ENCODE measurements at places on chromosomes 1 and 21.
A peak's percentile ranks its signal among the peaks of the same experiment; 100 is the strongest.

DNA sequence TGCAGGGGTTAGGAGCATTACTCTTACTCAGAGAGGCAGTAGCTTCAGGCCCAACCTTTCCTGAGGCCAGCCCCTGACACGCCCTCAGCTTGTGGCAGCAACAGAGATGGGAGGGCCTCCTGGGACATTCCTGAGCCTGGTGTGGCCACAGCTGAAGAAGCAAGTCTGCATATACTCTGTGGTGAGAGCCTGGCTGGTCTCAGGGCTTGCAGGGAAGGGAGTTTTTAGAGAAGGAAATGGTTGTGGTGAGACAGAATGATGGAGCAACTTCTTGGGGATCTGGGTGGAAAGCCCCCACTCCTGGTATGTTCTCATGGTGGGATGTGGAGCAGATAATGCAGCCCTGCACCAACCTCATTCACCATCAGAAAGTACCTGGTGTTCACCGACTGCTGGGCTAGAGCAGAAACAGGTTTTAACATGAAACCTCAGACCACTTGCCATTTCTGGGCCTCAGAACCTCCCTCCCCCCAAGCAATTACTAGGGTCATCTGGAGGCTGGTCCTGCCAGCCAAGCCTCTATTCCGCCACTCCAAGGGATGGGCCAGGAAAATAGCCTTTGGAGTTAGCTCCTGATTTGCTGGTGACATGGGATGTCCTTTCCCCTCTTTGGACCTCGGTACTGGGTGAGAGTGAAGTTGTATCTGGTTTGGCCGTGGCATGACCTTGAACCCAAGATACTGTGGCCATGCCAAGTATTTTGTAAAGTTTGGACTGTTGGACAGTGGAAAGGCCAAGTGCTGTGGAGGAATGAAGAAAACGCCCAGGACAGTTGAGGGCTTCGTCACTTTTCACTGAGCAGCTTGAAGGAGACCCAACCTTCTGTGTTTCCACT lies 28.1 kb upstream of the RNF19B start:
- DNase-seq, result peak; percentile 58

GRCh38 chr1:228870041-228870713 lies 134.9 kb downstream of the RHOU start:
- no peak for DNase-seq

DNA sequence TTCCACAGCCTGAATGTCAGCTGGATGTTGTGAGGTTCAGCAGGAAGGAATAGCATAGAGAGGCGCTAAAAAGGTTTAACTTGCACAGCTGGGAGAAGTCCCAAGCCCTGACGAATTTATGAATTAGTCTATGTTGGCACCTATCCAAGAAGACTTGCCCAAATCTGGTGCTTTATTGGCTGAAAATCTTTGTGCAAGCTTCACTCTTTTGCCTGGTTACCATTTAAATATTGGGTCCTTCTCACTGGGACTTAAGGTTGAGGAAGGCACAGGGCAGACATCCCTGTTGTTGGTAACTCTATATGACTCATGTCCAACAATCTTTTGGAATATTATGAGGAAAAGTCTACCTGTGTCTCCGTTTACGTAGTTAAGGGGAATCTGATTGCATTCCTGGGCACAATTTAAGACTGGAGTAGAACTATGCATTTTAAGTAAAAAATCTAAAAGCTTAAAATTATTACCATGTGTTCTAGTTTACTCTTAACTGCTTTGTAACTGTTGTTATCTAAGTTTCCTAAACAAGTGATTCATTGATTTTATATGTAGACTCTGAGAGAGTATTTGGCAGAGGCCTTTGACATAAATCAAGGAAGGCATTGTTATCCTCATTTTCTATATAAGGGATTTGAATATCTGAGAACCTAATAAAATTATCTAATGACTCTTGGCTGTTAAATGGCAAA lies 181.7 kb upstream of the DPYD start:
- no peak for DNase-seq

DNA sequence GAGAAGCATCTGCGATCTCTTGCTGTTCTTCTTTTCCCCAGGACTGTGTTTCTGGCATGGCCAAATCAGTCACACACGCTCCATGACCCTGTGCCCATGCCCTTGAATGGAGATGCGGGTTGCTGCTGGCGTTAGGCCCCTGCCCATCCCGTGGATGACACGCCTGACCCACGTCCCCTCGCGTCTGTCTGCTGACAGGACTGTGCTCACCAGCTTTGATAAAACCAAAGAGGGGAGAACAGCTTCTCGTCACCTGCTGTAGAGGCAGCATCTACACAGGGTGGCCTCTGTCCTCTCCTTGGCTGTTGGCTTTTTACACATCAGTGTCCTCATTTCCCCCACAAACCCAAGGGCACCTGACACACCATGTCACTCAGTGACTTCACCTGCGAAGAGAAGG lies 6.9 kb downstream of the MT1HL1 start:
- DNase-seq, result no peak

DNA sequence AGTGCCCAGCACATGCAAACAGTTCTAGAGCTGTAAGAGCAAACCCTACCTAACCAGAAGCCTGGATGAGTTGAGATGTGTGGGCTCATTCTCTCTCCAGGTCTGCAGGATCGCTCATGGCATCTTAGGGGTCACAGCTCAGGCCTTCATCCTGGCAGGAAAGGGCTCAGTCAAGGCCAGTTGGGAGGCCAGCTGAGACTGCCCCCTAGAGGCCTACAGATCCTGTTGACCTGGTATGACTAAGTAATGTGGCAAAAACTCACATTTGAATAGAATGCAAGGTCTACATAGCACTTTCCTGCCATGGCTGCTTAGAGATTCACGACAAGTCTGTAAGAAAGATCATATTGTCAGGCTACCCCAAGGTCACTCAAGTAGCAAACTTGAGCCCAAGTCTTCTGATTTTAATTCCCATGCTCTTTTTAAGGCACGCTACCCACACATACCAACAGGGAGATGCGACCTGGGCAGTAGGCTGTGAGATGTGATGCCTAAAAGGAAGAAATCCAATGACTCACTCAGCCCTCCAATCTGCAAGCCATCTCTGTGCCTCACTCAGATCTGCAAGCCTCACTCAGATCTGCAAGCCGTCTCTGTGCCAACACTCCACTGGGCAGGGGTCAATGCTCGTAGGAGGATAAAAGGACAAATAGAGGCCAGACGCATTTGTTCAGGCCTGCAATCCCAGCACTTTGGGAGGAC lies 5.1 kb upstream of the CAPN8 start:
- no peak for DNase-seq

GRCh38 chr21:39073717-39074116 lies 109.5 kb downstream of the PSMG1 start:
- DNase-seq, result no peak

DNA sequence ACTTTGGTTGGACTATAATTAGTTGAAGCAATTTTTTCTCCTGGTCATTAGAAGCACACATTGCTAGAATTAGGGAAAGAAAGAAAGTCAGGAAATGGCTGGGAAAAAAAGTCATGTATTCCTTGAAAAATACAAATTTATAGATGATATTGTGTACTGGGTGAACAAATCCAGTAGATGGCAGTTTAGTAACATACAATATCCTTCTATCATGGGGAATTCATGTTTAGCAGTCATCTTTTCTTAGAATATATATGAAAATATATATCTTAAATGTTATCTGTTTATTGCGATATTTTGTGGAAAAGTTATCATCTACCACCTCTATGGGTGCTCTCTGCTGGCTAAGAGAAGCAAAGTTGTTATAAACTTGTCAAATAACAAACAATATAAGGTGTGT lies 13.1 kb upstream of the ZRANB2 start:
- DNase-seq, result no peak

- DNase-seq, result no peak
Measured at GRCh38 chr1:171545523-171545922, 60.2 kb downstream of the PRRC2C start.

- no peak for DNase-seq
Measured at GRCh38 chr1:89812992-89813391, 7.8 kb upstream of the LRRC8D start.

DNA sequence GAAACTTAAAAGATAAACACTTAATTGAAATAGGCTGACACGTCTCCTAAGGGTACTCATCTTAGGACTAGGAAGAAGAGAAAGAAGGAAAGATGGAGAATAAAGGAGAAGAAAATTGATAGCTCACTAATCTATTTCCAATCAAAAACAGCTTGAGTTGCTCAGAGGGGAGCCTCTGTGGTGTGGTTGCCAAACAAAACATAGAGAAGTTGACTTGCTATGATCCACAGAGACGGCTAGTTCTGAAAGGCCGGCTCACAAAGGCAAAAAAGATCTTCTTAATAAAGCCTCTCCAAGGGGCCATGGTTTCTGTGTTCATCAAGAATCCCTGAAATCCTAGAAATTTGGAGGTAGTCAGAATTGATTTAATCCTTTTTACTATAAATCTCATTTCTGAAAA lies 644.1 kb downstream of the LMO4 start:
- DNase-seq, result no peak

DNA sequence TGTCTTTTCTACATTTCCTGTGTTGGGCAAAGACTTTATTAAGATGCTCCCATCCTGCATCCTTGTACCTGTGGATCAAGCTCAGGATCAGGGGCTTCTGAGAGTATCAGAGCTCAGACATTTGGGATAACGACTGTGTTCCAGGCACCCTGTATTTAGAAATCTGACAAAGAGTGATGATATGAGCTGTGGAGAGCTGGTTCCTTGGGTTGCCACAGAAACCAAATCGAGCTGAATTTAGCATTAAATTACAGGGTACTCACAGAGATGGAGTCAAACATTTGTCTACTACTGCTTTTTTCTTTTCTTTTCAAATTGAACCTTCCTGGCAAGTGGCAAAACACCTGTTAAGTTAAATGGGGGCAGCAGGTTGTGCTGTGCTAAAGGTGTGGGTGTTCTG lies 110.6 kb downstream of the XCL2 start:
- DNase-seq, result no peak

- DNase-seq, result no peak
Measured at GRCh38 chr1:184753117-184753516, 1.5 kb downstream of the EDEM3 start.

DNA sequence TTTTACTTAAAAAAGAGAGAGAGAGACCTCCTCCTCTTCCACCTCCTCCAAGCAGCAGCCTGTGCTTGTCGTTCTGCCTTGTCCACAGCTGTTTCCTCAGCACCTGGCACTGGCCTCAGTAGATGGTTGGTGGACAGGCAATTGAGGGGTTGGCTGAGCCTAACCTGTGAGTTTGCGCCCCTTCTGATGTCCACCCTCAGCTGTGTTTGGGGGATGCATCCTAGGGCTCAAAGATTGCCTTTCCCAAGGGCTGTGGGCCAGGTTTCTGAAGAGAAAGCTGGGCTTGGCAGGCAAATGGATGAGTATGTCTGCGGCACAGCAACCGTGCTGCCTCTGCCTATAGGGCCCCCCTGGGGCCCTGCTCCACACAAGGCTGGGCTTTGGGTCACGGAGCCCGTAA lies 35.1 kb upstream of the KDM4A start:
- DNase-seq, result no peak

DNA sequence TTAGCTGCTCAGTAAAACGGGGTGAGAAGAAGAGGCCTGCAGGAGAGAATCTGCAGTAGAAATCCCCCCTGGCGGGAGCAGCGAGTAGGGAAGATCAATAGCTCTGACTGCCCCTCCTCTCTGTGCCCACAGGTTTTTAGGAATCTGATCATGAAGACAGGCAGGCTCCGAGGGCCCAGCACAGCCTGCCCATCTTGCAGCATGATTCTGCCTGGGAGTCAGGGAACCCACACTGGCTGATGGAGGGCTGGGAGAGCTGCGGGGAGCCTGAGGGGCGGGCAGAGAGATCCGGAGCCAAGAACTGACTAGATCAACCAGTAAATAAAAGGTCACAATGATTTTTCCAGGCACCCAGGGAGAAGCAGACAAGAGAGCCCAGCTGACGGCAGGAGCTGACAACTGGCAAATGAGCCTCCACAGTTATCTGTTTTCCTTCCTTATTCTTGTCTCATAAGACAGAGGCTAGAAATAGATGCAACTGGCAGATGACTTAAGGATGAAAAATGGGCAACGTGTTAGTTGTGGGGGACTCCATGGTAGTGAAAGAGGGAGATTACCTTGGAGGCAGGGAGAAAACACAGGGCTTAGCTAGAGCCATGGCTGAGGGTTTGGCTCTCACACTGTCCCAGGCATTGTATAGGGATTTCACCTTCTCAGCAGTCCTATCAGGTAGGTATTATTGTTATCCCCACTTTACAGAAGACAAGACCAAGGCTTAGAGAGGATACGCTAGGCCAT lies 116.2 kb downstream of the PLXNA2 start:
- no peak for DNase-seq

- DNase-seq, result no peak
Measured at GRCh38 chr1:4170548-4171340, 270.7 kb upstream of the C1orf174 start.

DNA sequence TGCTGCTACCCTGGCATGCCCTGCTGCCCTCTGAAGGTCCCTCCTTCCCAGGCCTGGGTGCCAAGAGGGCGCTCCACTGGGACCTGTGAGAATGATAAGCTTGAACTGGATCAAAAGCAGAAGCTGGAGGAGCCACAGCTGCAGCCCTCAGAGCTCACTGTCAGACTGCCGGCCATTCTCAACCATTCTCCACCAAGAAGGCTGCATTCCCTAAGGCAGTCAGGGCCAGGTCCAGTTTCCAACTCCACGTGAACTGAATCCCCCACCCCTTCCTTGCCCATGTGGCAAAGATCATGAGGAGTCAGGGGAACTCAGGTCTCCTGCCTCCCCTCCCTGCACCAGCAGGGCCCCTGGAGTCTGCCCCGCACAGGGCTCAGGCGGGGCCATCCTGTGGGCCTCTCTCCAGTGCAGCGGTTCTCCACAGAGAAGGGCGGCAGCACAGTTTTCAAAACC lies 19.5 kb downstream of the SLC1A7 start:
- no peak for DNase-seq

DNA sequence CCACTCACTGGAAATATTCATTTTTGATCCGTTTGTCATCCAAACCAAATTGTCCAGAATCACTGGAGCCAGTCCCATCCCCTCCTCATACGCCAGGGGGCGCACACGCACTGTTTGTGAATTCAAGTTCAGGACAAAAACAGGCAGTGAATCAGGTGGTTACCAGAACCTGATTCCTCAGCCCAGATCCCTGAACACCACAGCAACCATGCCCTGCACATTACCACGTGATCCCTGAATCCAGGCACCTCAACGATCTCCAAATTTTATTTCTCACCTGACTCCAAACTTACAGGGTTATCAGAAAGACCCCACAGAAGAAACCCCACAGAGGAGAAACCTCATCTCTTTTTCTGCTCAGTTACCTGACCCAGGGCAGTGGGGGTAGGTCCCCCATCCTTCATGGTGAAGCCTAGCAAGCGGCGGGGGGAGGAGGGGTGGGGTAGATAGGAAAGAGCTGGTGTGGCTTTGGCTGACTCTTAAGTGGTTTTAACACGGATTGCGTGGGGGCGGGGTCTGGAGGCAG lies 1.4 kb upstream of the PTPRF start:
- DNase-seq, result no peak

GRCh38 chr1:30762930-30763650 lies 5.5 kb upstream of the LAPTM5 start:
- no peak for DNase-seq
